ENCODE measurements at places on chromosomes 7 and 10.

DNA sequence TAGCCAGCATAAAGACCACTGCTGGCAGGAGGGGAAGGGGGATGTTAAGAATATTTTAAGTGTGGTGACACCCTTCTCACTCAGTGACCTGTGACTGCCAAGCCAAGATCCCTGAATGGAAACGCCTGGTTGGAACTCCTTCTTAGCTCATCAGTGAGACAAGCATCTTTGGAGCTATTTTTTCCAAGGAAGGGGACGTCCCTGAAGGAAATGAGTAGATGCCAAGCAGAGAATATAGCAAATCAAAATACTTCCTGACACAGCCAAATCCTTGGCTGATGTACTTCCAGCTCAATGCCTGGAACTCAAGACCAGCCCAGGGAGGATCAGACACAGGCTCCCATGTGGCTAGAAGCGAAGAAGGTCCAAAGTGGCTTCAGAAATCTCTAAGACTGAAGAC lies 82.2 kb downstream of the SORBS1 start:
- no peak for DNase-seq

DNA sequence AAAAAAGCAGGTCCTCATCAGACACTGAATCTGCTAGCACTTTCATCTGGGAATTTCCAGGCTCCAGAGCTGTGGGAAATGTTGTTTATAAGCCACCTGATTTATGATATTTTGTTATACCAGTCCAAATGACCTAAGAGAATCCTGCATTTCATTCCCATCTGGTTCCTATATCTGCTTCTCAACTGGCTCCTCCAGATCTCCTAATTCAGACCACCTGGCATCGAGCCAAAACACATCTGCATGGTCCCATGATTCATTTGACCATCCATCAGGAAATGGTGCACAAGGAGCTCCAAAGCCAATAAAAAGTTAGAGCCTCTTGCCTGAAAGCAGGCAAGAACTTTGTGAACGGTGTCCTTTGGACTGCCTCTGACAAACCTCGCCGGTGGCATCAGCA lies 108.9 kb downstream of the IPMK start:
- DNase-seq, result no peak

- DNase-seq, result no peak
Observed at GRCh38 chr10:95552679-95553342, 8.4 kb downstream of the SORBS1 start.

- no peak for DNase-seq
Observed at GRCh38 chr10:77360835-77361234, 276.8 kb downstream of the KCNMA1 start.

GRCh38 chr10:126639084-126639483 lies 31.4 kb downstream of the C10orf90 start:
- DNase-seq, result no peak

DNA sequence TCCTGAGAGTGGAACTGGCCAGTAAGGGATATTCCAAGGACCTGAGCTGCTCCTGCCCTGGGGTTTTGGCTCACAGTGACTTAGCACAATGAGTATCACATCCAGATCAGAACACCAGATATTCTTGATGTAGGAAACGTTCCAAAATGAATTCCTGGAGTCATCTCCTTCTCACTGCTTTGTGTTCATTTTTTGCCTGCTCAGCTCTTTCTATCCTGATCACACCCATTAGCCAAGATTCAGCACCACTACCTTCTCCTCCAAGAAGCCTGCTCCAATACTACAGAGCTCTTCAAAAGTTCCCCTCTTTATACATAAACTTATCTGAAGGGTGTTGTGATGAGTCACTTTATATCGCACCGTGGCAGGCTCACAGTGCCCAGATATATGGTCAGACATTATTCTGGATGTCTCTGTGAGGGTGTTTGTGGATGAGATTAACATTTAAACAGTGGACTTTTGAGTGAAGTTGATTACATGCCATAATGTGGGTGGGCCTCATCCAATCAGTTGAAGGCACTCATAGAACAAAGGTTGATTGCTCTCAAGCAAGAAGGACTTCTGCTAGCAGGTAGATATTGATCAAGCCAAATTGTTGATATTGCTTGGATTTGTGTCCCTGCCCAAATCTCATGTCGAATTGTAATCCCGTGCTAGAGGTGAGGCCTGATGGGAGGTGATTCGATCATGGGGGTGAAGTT lies 1155.2 kb upstream of the AUTS2 start:
- DNase-seq, result no peak

- DNase-seq, result no peak
Observed at GRCh38 chr10:131166486-131166885, 145.0 kb downstream of the TCERG1L start.

Measured in NCI-H1105 (cell line).